ENCODE measurements at places on chromosomes 3 and 15.

DNA sequence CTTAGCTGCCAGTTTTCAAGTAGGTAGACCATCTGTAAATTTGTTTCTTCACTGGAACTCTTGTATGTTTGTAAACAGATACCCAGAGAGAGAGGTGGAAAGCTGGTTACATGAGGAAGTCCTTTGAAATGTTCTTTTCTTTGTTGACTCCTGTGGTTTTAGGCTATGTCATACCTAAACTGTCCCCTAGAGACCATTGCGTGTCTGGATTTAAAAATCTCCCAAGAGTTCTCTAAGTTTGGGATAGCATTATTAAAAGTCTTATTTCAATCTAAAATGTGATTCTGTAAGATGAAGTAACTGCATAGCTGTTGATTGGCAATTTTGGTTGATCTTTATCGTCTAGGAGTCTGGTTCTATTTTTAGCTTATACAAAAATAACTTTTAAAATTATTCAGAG, 127.2 kb downstream of the GHSR start:
- no peak for DNase-seq

DNA sequence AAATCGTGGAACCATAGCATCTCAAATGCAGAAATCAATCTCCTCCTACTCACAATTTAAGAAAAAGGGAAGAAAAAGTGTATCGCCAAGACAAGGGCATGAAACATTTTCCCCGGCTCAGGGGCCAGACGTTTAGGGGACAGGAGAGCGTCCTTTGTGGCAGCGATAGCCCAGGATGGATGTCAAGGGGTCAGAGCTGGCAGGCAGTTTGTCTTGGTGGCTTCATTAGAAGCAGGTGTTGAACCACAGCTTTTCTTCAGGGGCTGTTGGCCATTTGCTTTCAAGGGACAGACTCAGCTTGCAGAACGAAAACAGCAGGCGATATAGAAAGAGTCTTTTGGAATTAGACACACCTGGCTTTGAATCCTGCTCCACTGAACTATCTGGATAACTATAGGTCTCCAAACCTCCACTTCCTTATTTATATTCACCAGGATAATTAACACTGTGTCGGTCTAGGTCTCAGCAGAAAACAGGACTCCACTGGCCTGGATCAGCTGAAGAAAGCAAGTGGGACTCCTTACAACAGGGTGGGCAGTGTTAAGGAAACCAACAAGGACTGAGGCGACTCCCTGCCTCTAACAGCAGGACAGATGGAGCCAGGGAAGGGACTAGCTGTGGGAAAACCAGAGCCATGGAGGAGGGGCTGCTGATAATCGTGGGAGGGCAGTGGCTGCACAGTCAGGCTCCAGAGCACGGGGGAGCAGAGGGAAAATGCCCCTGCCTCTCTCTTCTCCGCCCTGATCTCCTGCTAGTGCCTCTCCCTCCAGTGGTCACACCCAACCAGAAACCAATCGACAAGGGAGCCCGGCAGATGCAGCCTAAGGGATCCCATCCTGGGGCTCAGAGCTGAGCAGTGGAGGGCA, 123.6 kb downstream of the LIPC start:
- DNase-seq = no peak

GRCh38 chr3:192408647-192409200, 318.6 kb downstream of the FGF12 start:
- DNase-seq = no peak

DNA sequence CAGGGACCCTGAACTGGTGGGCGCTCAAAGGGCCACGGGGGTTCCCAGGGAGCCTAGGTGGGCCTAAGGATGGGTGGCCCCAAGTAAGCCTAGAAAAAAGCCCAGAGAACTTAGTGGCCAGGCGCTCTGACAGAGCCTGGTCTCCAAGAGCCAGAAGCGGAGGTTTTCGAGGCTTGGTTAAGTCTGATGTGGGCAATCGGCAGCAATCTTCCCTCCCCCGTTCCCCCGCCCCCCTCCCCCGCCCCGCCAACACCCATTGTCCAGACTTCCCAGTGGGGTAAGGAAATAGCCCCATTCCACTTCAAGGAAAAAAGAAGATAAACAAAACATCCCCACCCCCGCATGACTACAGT, 6.7 kb downstream of the EOMES start:
- DNase-seq = no peak

- DNase-seq = no peak
Measured at GRCh38 chr15:98785431-98785806, 137.1 kb downstream of the IGF1R start.

DNA sequence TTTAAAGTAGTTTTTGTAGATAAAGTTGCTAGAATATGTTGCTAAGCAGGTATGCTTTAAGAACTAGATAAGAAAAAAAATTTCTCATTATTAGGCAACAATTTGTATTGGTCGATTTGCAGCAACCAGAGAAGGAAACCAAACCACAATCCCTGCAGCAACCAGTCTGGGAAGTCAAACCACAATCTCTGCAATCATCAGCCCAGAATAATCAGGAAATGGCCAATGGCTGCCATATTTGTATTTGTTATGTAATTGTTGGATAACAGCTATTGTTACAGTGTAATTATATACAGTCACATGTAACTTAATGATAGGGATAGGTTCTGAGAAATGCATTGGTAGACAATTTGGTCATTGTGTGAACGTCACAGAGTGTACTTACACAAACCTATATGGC, 23.6 kb downstream of the STXBP5L start:
- DNase-seq = no peak

DNA sequence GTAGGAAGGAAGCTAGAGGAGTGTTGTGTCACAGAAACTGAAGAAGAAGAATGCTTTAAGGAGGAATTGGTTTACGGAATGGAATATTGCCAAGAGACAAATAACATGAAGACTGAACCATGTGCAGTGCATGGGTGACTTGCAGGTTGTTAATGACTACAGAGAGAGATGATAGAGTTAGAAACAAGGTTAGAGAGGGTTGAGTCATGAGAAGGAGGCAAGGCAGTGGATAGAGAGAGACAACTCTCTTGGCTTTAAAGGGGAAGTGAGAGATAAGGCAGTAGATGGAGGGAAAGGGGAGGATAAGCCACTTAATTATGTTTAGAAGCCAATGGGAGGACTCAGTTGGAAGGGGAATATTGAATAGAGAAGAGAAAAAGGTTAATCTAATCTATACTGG, 119.3 kb upstream of the CCNL1 start:
- no peak for DNase-seq
